8988T (cell line): ENCODE measurements at places on chromosomes 7 and 10.

- no peak for DNase-seq
These were observed 89.7 kb downstream of the NKX6-2 start for GRCh38 chr10:132696204-132696603.

- DNase-seq: no peak
These were observed 21.7 kb upstream of the SLC29A3 start for GRCh38 chr10:71297343-71297742.

- no peak for DNase-seq
These were observed 885 bp upstream of the NKX1-2 start for GRCh38 chr10:124450783-124451057.

- DNase-seq: no peak
These were observed 52.7 kb upstream of the FOXK1 start for GRCh38 chr7:4629287-4629895.

GRCh38 chr10:122216047-122216446 lies 55.0 kb upstream of the BTBD16 start:
- no peak for DNase-seq

DNA sequence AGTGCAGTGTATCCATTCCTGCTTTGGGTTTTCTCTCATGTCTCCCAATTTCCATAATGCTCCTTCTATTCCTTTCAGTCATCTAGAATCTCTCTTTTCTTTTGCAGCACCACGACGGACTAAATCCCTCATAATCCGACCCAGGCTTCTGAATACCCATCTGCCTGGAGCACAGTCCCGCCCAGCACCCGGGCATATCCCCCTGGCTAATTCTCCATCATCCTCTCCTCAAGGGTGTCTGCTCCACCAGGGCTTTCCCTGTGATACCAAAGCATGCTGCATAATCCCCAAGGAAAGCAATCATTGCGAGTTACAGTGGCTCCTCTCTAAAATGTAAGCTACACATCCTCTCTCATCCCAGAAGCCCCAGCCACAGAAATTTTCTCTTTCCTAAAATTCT lies 321.9 kb downstream of the CCDC3 start:
- no peak for DNase-seq

DNA sequence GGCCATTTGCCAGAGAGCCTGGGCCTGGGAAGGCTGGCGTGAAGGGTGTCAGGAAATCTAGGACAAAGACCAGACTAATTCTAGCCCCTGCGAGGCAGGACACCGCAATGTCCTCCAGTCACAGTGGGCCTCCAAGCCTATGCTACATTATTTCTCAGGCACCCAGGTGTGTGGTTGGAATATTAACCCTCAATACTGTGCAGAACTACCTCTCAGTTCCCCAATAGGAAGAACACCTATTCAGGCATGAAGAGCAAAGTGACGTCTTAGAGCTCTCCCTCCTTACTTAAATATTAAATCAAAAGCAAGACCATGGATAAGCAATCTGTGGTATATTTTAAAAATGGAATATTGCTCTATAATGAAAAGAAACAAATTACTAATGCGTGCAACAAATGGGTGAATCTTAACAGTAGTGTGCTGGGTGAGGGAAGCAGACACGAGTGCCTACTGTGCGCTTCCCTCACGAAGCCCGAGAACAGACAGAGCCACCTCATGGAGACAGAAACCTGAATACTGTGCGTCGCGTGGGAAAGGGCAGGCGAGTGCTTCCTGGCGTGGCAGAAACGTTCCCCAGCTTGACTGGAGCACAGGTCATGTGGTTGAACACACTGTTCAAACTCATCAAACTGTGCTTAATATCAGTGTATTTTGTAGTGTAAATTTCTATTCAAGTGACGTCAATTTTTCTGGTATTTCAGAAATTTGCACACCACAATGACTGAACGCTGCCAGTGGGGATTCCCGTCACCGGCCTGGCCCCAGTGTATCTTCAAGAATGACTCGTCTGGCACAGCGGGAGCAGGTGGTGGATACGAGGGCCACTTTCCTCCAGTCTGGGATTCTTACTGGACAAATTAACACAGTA lies 15.5 kb upstream of the PTPRN2 start:
- no peak for DNase-seq

GRCh38 chr10:27258492-27258837 lies 17.9 kb upstream of the ACBD5 start:
- DNase-seq: no peak

DNA sequence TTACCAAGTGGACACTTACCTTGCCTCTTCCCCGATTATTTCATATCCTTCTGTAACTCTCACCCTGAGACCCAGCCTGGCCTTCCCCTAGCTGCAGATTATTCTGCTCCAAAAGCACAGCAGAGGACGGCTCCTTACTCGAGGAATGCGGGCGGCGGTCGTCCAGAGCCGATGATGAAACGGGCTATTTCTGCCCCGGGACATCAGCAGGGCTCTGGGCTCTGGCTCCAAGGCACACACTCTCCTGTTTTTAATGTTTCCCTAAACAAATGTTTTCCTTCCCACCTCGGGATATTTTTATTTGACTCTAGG lies 343 bp upstream of the C10orf71 start:
- DNase-seq: no peak

DNA sequence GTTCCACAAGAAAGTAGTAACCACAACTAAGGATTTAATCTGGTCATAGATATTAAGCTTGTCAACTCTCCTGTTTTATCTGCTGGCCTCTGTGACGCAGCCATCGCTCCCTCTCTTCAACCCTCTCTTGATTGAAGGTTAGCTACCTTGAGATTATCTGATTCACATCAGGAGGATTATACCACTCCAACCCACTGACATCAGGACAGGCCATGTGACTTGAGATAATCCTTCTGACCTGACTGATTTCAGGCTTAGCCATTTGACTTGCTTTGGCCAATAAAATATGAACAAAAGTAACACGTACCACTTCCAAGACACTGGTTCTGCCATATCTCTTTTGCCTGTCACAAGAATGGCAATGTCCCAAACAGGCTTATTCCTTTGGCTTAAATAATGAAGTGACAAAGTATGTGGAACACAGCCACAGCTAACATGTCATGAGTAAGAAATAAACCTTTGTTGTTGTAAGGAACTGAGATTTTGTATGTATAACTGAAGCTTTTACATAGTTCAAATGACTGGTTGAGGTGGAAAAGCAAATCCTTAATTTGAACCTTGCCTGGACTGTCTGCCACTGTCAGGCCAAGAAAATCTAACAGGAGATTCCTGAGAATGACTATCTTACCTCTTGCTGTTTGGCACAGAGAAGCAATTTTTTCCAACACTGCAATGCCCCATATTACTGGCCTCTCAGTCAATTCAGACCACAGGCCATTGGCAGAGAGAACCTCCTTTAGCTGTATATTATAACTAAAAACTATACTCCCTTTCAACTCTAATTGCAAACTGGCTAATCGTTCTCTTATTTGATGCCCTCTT lies 13.9 kb downstream of the ZNF438 start:
- no peak for DNase-seq

GRCh38 chr7:8724080-8724718 lies 290.8 kb downstream of the NXPH1 start:
- peak; percentile 28 for DNase-seq

DNA sequence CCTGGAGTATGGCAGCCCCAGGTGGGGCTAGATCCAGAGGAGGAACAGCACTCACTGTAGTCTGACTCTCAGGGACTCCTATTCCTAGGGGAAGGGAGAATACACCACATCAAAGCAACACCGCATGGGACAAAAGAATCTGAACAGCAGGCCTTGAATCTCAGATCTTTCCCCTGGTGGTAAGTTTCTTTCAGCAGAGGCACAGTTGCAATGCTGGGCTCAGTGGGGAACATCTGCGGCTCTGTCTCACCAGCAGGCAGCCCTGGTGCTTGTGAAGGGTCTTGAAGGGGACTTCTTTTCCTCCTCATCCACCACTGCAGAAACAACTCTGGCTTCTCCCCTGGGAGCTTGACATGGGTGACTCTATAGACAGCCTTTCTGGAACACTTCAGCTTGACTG lies 111.2 kb upstream of the ARHGAP21 start:
- DNase-seq: no peak

- DNase-seq: no peak
These were observed 7.5 kb downstream of the LMOD2 start for GRCh38 chr7:123663200-123663599.

- DNase-seq: no peak
These were observed 131.6 kb downstream of the CD36 start for GRCh38 chr7:80770061-80770460.

DNA sequence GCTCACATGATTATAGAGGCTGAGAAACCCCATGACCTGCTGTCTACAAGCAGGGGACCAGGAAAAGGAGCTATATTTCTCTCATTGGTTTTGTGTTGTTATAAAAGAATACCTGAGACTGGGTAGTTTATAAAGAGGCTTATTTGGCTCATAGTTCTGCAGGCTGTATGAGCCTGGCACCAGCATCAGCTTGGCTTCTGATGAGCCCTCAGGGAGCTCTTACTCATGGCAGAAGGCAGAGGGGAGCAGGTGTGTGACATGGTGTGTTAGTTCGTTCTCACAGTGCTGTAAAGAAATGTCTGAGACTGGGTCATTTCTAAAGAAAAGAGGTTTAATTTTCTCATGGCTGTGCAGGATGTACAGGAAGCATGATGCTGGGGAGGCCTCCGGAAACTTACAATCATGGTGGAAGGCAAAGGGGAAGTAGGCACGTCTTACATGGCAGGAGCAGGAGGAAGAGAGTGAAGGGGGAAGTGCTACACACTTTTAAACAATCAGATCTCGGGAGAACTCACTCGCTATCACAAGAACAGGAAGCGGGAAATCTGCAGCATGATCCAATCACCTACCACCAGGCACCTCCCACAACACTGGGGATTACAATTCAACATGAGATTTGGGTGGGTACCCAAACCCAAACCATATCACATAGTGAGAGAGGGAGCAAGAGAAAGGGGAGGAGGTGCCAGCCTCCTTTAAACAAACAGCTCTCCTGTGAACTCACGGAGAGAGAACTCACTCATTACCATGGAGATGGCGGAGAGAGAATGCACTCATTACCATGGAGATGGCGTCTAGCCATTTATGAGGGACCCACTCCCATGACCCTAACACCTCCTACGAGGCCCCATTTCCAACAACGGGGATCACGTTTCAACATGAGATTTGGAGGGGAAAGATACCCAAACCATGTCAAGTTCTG lies 133.4 kb downstream of the JCAD start:
- no peak for DNase-seq
